ENCODE measurements at places on chromosomes 12 and 14.

- no peak for DNase-seq
Measured at GRCh38 chr14:83940253-83940652, 1589.7 kb upstream of the FLRT2 start.

DNA sequence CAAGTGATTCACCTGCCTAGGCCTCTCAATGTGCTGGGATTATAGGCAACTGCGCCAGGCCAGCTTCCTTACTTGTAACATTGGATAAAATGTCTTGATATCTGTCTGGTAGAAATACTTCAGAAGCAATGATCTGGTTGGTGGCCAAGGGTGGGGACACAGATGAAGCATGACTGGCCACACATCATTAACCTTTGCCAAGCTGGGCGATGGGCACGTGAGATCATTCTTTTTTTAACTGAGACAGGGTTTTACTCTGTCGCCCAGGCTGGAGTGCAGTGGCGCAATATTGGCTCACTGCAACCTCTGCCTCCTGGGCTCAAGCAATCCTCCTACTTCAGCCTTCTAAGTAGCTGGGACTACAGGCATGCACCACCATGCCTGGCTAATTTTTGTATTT lies 31.1 kb downstream of the PLEKHH1 start:
- DNase-seq, result no peak

- DNase-seq, result no peak
Measured at GRCh38 chr12:115666168-115666567, 611.3 kb downstream of the MED13L start.

DNA sequence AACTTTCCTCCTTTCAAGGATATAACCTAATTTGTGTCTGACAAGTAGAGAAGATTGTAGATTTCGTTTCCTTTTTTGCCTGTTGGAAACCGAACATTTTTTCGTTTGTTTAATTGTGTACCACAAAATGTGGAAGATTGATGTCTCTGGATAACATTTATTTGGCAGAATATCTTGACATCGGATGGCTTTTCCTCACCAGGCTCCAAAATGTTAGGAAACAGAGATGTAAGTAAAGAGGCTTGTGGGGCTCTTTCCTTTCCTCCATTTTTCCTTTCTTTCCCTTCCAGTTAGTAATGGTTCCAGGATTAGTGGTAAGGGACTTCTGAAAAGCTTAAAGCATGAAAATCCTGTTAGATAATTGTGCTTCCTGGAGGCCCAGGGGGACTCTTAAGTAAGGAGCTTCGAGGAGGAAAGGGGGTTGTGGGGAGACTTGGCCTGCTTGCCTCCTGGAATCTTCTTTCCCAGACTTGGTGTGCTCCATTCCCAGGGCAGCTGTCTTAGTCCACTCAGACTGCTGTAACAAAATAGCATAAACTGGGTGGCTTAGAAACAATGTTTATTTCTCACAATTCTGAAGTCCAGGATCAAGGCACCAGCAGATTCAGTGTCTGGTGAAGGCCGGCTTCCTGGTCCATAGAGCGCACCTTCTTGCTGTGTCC lies 243.1 kb upstream of the PWP1 start:
- no peak for DNase-seq

DNA sequence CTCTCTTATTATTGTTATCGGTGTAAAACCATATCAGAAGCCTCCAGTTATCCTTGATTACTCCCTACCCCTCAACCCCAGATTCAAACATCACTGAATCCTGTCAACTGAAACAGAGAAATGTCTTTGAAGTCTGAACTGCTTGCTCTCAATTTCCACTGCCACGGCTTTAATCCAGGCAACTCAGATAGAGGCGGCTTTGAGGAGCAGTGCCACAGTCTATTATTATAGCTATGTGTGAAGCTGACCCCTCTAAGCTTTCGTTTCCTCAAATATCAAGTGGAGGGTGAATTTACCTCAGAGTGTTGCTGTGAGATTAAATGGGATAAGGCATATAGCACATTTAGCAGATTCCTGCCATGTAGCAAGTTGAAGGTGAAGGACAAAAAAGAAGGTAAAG lies 49.0 kb upstream of the PDE3A start:
- no peak for DNase-seq

GRCh38 chr12:124707316-124707715 lies 139.9 kb upstream of the NCOR2 start:
- no peak for DNase-seq

GRCh38 chr14:80434574-80435321 lies 223.4 kb upstream of the DIO2 start:
- no peak for DNase-seq

DNA sequence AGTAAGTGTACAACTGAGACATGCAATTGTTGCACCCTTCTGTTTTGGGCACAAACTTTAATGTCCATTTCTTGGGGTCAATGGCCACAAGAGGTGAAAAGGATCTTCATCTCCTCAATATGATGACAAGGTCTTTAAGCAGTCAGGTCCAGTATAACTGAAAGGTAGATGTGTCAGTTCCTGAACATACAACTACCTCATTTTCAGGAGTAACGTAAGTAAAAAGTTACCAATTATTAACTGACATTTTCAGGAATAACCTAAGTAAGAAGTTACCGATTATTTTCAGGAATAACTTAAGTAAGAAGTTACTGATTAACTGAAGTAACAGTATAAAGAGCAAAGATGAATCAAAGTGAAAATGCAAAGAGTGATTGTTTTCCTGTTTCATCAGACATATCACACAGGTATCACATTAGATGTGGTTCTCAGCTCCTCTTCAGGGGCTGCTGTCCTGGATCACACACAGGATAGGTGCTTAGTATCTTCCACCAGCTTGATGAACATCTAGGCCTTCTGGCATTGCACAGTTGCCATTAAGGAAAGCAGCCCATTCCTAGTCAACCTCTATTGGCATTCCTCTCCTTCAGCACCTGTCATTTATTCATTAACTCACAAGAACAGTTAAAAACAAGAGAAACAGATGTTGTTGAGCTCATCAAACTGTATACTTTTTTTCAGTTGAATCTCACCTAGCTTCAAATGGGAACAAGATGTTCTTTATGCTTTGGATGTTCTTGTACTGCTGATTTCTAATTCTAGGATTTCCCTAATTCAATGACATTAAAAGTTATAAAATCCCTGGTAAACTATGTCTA lies 200.0 kb downstream of the FOXG1 start:
- no peak for DNase-seq

- DNase-seq, result no peak
Measured at GRCh38 chr12:82675246-82675645, 11.5 kb upstream of the TMTC2 start.

GRCh38 chr14:55749201-55749812 lies 169.3 kb downstream of the KTN1 start:
- DNase-seq, result no peak

- DNase-seq, result no peak
Measured at GRCh38 chr14:102479777-102480176, 29.8 kb downstream of the ANKRD9 start.

DNA sequence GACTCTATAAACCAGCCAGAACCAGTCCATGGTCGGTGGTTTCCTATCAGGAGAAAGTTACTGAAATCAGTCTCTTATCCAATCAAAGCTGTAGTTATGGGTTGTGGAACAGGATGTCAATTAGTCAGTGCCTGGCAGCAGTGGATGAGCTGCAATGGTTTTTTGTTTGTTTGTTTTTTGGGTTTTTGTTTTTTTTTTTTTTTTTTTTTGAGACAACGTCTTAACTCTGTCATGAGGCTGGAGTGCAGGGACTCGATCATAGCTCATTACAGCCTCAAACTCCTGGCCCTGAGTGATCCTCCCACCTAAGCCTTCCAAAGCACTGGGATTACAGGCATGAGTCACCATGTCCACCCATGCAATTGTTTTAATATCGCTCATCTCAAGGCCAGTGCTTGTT lies 113.3 kb upstream of the CAND1 start:
- no peak for DNase-seq

- no peak for DNase-seq
Measured at GRCh38 chr12:89016970-89017778, 335.1 kb downstream of the DUSP6 start.

- DNase-seq, result no peak
Measured at GRCh38 chr12:109385339-109386058, 37.8 kb downstream of the MYO1H start.

GRCh38 chr14:53532853-53533252 lies 379.7 kb upstream of the DDHD1 start:
- no peak for DNase-seq
